Mesenteric fat pad (tissue), 1 donor: ENCODE measurements at places on chromosomes 7 and 10.

GRCh38 chr7:55081472-55082227 is 62.8 kb downstream of the EGFR start:
- DNase-seq = no peak

GRCh38 chr10:3534433-3534832 is 250.6 kb downstream of the KLF6 start:
- DNase-seq = no peak

DNA sequence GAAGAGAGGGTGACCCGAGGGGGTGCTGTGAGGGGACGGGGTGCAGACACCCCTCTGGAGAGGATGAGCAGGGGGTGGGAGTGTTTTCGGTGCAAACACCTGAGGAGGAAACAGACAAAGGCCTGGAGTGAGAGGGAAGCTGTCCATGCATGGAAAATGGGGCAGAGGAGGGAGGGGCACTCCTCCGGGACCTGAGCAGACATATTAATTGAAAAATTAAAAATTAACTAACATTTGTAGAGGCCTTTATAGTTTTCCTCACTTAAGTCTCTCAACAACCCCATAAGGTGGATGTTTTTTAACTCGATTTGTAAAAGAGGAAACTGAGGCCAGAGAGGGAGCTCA is 1.2 kb downstream of the VPS37D start:
- DNase-seq = no peak

- no peak for DNase-seq
These were observed 14.1 kb upstream of the SLC16A12 start for GRCh38 chr10:89549510-89549909.

GRCh38 chr10:60426425-60426824 is 36.8 kb upstream of the ANK3 start:
- DNase-seq = no peak
